ENCODE measurements at places on chromosomes 11 and 22. TPM values are rescaled to one million over a fixed set of nuclear protein-coding genes. Genes with fewer than 3 reads are reported as not detected.

Gene TPBGL
- total RNA-seq: 0.18 TPM

Gene SCUBE2
- 0.23 TPM for total RNA-seq

Gene BRSK2
- total RNA-seq: 0.09 TPM

Gene APOA5
- total RNA-seq: not detected

Gene CTSF
- total RNA-seq: 0.77 TPM

Measured in T-helper 2 cell treated with Interferon-gamma antibody and Interleukin-4, amounts not matched to agents 100 ng/mL and 5 ng/mL, for 36 hours (primary cell).